Cardiac septum (tissue), 1 donor: ENCODE measurements at places on chromosomes 5 and 9.

DNA sequence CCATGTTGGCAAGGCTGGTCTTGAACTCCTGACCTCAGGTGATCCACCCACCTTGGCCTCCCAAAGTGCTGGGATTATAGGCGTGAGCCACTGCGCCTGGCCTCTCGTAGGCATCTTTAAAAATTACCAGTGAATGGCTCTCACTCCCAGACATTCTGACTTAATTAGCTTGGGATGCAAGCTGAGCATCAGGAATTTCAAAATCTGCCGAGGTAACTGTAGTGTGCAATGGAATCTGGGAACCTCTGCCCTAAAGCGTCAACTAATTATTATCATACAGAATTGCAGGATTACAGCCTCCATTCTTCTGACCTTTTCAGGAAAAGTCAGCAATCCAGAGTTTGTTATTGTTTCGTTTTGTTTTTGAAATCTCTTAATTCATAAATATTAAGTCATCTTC is 213.4 kb upstream of the DMAC1 start:
- no peak for DNase-seq

DNA sequence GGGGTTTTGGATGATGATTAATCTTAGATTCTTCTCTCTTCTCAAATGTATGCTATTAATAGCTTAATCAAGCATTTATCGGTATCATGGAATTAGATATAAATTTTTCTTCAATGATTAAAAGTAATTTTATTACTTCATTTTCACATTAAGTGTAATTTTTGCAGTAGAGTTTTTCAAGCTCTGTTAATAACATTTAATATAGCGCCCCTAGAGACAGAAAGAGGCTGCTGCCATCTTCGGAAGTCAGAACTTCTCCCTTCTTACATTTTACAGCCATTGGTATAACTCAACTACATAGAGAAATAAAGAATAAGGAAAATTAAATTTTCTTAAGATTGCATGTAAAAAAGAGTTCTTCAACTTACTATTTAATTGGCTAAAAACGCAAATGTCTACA is 540.3 kb downstream of the GABRG2 start:
- no peak for DNase-seq

DNA sequence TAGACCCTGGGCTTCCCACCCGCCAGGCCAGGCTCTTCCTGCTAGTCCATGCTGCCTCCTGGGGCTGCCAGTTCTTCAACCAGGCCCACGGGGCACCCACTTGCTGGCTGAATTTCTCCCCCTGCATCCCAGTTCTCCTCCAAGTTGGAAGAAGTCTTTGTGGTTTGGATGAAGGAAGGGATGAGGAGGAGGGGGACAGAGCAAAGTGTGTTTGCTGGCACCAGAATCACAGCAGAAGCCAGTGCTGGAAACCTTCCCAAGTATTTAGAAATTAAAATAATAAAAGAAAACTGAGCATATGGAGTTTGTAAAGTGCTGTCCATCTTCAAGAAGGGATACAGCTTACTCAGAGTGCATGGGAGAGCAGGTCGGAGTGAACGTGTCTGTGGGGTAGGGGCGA is 19.4 kb upstream of the UNC5A start:
- DNase-seq: no peak

GRCh38 chr5:43421450-43422133 is 9.4 kb upstream of the CCL28 start:
- DNase-seq: no peak
